WTC11 (cell line): ENCODE measurements at places on chromosomes 7 and 10. TPM values are rescaled to one million over a fixed set of nuclear protein-coding genes. Genes with fewer than 3 reads are reported as not detected.

- DNase-seq, result no peak
These were observed 207.7 kb downstream of the TPK1 start for GRCh38 chr7:144628176-144628575.

DNA sequence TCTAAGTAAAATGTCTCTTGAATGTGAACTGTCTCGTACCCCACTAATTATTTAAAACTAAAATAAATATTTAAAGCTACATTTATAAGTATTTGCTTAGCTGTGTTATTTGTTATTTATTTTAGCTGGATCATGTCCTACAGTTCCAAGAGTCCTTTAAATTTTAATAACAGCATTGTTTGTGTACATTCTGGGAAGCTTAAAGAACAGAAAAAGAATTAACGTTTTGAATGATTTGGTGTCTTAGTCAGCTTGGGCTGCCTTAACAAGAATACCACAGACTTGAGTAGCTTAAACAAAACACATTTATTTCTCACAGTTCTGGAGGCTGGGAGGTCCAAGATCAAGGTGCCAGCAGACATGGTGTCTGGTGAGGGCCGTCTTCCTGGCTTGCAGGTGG is 107.4 kb downstream of the ITIH5 start:
- DNase-seq, result no peak

GRCh38 chr7:105637755-105638154 is 56.5 kb upstream of the EFCAB10 start:
- DNase-seq, result no peak

Gene BRAT1
- total RNA-seq, result 44.0 to 50.0 TPM (median 46.1 TPM) in 3 replicates

- no peak for DNase-seq
These were observed 92.9 kb downstream of the CELF2 start for GRCh38 chr10:11110539-11110938.

DNA sequence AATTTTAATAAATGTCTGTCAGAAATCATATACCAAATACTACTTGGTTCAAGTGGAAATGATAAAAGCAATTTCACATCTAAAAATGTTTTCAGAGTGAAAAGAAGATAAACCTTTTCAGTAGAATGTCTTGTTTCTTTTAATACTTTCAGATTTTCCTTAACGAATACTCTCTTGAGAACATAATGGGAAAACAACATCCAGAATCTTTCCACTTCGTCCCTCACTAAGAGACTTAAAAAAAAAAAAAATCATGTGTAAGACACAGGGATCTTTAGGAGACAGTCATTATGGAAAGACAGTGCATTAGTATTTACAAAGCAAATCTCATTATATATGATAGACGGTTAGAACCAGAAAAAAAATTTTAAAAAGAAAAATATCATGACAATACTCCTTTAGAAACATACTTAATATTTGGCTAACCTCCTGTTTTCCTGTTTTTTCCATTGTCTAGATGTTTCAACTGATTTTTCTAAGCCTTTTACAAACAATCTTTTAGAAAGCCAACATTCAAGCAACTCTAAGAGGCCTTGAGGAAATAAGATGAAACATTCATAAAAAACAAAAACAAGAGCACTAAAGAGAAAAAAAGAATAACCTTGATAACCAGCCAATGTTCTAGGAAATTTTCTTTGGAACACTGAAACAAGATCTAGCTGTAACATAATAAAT is 339.9 kb upstream of the LRRN3 start:
- no peak for DNase-seq

DNA sequence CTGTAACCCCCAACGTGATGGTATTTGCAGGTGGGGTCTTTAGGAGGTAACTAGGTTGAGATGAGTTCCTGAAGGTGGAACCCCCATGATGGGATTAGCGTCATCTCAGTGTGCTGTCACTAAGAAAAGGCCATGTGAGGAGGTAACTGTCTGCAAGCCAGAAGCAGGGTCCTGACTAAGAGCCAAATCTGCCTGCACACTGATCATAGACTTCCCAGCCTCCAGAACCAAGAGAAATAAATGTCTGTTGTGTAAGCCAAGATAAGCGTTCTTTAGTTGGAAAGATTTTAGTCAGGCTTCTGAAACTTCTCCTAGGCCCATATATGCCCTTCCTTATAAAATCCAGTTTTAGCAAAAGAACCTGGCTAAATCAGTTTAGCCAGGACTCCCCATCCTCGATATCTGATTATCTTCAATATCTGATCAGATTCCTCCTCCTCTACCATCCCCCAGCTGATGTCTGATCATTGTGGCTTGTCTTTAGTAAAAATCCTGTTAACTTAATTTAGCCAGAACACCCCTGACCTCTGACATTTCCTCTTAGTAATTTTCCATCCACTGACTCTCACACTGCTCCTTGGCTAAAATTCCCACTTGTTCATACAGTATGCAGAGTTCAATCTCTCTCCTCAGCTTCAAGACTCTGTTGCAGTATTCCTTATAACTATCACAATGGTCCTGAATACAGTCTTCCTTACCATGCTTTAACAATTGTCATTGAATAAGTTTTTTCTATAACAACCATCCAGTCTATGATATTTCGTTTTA is 835.4 kb upstream of the PHF14 start:
- no peak for DNase-seq

DNA sequence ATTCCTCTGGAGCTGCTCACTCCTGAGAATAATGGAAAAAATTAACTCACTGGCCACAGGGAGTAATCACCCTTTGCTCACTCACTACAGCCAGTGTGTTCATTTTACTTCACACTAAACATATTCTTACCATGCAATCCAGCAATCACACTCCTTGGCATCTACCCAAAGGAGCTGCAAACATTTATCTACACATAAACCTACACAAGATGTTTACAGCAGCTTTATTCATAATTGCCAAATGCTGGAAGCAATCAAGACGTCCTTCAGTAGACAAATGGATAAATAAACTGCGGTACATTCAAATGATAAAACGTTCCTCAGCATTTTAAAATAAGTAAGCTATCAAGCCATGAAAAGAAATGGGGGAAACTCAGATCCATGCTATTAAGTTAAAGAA is 34.2 kb upstream of the POM121L12 start:
- no peak for DNase-seq

DNA sequence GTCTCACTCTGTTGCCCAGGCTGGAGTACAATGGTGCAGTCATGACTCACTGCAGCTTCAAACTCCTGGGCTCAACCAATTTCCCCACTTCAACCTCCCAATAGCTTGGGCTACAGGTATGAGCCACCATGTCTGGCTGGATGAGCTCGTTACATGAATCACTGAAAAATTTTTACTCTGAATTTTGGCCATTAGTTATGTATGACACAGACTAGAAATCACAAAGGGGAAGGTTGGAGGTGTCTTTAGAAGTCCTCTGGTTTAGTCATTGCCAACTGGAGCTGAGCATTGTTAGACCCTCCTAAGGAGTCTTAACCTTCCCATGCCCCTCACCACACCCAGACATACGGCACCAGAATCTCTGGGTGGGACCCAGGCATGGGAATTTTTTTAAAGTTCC is 34.7 kb downstream of the SVIL start:
- DNase-seq, result no peak

DNA sequence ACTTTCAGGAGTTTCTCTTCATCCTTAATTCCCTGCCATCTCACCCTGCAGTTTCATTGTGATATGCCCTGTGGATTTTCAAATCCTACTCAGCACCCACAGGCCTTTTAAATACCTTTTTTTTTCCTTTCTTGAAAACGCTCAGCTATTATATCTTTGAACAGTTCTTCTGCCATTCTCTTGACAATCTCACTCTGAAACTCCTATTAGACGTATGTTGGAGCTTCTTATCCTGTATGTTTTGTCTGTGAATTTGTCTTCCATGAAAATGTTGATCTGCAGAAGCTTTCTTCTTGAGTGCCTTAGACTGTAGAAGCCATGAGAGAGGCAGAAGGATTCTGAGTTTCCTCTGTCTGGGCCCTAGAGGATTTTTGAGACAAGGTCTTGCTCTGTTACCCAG is 18.9 kb upstream of the YAE1 start:
- no peak for DNase-seq

Gene TMEM236
- total RNA-seq, result 0.04 TPM in 1 of 3 replicates, not detected in the others

Gene CFAP70
- 0.31 to 0.73 TPM (median 0.39 TPM) in 3 replicates for total RNA-seq

Gene CRYGN
- total RNA-seq, result 1.0 to 1.6 TPM (median 1.5 TPM) in 3 replicates

DNA sequence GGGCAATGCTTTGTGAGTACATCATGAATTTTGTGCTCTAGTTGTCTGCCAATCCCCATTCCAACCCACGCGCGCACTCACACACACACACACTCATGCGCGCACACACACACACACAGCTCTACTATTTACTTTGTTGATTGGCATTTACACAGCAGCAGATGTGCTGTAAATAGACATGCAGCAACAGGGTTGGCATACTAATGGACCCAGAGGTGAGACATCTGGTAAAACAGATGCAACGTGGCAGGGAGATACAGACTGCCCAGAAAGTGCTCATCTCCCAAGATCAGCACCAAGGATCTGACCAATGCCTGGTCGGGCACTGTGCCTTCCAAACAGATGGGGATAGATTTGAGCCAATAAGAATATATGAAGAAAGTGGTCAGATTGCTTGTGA is 873.0 kb downstream of the SORCS3 start:
- DNase-seq, result no peak

DNA sequence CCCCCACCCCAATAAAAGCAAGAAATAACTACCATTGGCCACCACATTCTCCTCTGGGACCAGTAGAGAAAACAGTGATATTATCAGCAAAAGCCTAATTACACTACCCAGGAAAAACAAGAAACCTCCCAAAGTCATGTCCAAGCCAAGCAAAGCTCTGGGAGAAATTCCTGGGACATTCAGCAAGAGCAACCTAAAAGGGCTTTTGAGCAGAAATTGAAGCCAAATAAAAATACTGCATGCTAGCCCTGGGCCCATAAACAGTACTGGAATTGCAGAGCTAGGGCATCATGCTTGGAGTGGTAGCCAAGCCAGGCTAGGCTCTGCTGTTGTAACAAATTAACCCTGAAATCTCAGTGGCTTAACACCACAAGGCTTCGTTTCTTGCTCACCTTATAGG is 347.9 kb downstream of the LRMDA start:
- DNase-seq, result no peak

Gene MYL10
- not detected in 3 replicates for total RNA-seq

- DNase-seq, result no peak
These were observed 279.4 kb upstream of the IMMP2L start for GRCh38 chr7:111841596-111842205.

Gene CTNNA3
- 3.4 to 6.1 TPM (median 4.0 TPM) in 3 replicates for total RNA-seq

- no peak for DNase-seq
These were observed 10.3 kb upstream of the AGR3 start for GRCh38 chr7:16891874-16892643.

- no peak for DNase-seq
These were observed 50.9 kb downstream of the HBP1 start for GRCh38 chr7:107219563-107220244.

DNA sequence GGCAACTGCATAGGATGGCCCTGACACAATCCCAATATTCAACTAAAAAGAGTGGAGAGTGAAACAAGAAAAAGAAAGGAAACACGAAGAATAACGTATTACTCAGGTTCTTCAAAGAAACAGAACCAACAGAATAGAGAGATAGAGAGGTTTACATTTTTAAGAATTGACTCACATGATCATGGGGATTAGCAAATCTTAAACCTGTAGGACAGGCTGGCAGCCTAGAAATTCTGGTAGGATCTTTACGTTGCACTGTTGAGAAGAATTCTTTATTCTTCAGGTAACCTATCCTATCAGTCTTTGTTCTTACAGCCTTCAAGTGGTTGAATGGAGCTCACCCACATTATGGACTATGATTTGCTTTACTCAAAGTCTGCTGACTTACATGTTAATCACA is 103.9 kb downstream of the AASS start:
- DNase-seq, result no peak
